Panc1 (cell line): ENCODE measurements at places on chromosomes 1 and 21. TPM values are rescaled to one million over a fixed set of nuclear protein-coding genes. Genes with fewer than 3 reads are reported as not detected.

HAPLN2 gene
- 0.21 TPM for total RNA-seq

PAPPA2 gene
- total RNA-seq: 0.03 TPM

PCP4 gene
- not detected for total RNA-seq

OR2M3 gene
- total RNA-seq: not detected

DR1 gene
- 39.0 TPM for total RNA-seq

POU3F1 gene
- 0.08 TPM for total RNA-seq

CLCA1 gene
- total RNA-seq: 0.08 TPM

C1orf226 gene
- 38.4 TPM for total RNA-seq

ZYG11B gene
- 30.7 TPM for total RNA-seq

SERPINC1 gene
- 0.64 TPM for total RNA-seq

PLOD1 gene
- 156 TPM for total RNA-seq

TPTE gene
- total RNA-seq: not detected

PDZK1 gene
- total RNA-seq: 2.3 TPM

IL12RB2 gene
- total RNA-seq: 0.26 TPM

RPE65 gene
- not detected for total RNA-seq

SLAMF7 gene
- total RNA-seq: 0.21 TPM

CELF3 gene
- total RNA-seq: not detected

OR2G2 gene
- not detected for total RNA-seq

OR2L8 gene
- not detected for total RNA-seq

MAP3K21 gene
- total RNA-seq: 3.1 TPM

RIPPLY3 gene
- 1.2 TPM for total RNA-seq

CFHR1 gene
- total RNA-seq: 0.23 TPM
